NCI-H1048 (cell line): ENCODE measurements at places on chromosomes 11 and 22.

DNA sequence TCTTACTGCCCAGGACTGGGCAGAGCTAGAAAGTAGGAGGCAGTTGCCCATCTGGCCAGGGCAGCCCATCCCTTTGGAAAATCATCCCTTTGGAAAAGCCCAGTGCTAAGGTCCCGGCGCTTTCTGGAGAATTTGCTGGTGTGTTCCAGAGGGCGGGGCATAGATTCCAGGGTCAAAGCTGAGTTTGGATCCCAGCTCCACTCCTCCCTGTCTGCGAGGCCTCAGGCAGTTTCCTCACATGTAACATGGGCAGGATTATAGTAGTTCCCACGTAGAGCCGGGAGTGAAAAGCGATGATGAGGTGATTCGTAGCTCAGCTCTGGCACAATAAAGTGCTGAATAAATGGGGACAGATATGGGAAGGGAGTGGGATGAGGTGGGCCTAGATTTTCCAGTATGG, 31.4 kb upstream of the LRRC10B start:
- DNase-seq, result no peak

DNA sequence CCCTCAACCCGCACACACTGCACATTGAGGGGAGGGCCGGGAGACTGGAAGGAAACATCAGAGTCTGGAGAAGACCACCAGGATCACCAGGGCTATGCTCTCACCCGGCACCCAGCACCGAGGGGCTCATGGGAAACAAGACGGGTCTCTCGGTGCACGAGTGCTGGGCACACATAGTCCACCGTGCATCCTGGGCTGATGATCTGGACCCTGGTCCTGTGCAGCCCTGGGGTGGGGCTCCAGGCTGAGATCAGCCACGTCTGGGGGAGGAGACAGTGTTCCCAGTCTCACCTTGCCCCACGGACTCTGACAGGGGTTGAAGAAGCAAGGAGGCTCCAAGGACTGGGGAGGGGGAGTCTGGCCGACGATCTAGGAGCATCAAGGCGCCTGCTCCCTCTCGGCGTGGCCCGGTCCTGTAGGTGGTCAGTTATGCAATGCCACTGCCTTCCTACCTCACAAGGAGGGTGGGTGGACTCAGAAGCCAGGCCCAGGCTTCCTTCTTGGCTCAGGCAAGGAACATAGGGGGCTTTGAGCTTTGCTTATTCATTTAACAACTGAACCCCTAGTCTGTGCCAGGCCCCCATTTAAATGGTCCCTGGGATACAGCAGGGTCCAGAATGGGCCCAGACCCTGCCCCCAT, 11.4 kb upstream of the CD81 start:
- no peak for DNase-seq

GRCh38 chr11:115624065-115624464, 119.8 kb upstream of the CADM1 start:
- DNase-seq, result no peak

- DNase-seq, result no peak
Observed at GRCh38 chr11:11078344-11079086, 220.7 kb upstream of the ZBED5 start.

DNA sequence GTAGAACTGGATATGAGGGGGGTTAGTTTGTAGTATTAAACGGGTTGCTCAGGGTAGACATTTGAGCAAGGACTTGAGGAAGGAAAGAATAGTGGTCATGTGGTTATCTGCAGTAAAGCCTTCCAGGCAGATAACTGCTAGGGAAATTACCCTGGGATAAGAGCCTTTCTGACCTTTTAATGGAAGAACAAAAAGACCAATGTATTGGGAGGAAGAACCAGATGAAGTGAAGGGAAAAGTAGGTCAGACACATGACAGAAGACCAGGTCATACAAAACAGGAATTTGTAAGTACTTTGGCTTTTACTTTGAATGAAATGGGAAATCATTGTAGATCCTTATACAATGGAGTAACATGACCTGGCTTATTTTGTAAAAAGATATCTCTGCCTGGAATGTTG, 241.9 kb upstream of the CTSC start:
- DNase-seq, result no peak

GRCh38 chr11:8932564-8933180, at the start of gene C11orf16:
TSS of gene C11orf16 (minus strand) at chr11:8932947. CDS start at chr11:8932308, 639 bp downstream.
- DNase-seq, result no peak

DNA sequence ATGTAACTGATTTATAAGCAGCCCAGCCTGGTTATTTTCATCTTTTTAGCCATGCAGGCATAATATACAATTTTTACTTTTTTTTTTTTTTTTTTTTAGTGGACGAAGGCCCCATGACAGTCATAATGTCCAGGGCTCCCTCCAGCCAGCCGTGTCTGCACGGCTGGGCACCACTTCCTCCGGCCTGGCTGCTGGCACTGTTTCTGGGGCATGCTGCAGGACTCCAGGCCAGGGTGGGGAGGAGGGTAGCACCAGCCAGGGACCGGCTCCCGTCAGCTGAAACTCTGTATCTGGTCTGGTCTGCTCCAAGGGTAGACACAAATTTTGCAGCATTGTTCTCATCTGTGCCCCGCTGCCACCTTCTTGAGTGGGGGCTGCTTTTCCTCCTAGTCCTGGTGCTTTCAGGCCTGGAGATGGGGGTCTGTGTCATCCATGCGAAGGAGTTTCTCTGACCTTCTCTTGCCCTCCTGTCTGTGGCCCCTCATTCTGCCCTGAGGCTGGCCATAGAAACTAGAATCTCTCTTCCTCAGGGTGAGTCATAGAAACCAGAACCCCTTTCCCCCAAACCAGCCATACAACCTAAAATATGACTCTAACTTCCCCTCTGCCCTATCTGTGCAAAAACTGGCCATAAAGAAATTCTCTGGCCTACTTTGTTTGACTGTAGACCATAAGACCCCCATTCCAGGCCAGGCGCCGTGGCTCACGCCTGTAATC, 9.2 kb upstream of the RRP7A start:
- no peak for DNase-seq

DNA sequence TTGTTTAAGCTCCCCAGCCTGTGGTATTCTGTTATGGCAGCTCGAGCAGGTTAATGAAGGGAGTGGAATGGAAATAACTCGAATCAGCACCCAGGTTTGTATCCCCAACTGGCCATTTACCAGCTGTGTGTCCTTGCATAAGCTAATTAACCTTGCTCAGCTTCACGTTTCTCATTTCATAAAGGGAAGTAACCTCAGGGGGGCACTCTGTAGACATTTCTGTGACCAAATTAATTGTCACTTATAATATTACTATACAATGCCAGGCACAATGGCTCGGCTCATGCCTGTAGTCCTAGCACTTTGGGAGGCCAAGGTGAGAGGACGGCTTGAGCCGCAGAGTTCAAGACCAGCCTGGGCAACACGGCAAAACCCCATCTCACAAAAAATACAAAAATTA, 13.8 kb downstream of the ADA2 start:
- no peak for DNase-seq

DNA sequence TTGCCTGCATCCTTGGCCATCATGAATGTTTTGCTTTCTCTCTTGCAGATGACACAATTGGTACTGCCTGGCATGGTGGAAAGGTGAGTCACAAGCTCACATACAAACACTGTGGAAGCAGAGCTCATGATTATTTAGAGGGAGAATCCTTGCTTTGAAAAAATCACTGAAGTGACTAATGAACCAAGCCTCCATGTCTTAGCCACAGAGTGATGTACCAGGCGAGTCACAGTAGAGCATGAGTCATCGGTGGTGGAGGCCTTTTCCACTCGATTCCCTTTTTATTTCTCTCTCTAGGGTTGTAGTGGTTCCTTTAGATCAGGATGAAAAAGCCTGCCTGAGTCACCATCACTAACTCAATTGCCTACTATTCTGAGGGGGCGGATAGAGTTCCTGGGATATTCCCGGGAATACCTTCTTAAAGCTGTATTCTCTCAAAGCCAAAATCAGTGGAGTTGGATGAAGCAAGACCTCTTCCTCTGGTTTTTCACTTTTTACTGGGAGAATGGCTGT, 49.6 kb upstream of the ALKBH3 start:
- no peak for DNase-seq

- DNase-seq, result no peak
Observed at GRCh38 chr11:3341298-3341697, 37.6 kb downstream of the ZNF195 start.

DNA sequence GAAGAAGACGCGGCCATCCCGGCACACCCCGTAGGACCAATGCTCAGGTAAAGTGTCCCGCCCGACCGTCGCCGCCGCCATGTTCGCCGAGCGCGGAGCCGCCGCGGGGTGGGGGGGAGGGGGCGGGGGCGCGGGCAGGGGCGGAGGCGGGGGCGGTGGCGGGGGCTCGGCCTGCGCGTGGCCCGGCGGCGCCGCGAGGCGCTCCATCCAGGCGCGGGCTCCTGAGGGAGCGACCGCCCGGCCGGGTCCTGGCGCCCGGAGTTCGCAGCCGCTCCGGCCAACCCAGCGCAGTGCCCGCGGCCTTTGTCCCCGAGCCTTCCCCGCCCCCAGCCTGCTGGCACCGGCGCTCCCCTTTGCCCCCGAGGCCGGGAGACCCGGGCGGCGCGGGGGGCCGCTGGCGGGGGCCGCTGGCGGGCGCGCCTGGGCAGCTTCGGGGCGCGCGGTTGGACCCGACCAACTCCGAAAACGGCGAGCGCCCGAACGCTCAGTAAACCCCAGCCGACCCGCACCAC, at the start of gene PLEKHA7:
Gene PLEKHA7, minus strand, starts transcription at position 94 of the 512 bp plus-strand sequence. Its CDS starts 13 bp downstream, at position 81.
- no peak for DNase-seq

DNA sequence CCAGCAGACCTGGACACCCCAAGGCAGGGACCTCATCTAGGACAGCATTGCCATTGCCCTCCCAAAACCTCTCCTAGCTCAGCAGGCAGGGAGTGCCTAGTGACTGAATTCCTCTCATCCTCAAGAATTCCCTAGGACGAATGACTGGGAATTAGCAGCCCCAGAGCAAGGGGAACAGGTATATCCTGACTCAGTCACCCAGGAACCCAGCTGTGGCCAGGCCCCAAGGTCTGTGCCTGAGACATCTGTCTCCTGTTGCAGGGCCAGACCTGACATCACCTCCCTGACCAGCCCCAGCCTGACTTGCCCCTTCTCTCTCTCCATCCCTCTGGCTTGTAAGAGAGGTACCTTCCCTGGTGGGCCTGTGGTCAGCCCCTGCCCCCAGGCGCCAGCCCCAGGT, 39.0 kb upstream of the SUSD2 start:
- DNase-seq, result no peak

DNA sequence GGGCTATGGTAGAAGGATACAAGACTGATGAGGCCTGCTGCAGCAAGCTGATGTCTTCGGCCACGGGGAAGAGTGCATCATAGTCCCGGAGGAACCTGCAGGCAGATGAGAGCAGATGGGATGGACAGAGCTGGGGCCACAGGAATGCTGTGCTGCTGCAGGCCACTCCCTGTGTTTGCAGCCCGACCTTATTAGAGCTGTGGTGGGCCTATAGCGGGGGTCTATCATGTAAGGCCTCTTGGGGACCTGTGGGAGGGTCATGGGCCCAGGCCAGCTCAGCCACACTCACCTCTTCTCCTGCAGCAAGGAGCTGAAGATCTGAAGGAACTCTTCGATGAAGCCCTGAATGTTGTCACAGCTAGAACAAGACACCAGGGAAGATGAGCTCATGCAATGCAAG, 31.9 kb downstream of the ASCC2 start:
- no peak for DNase-seq

GRCh38 chr22:20787746-20788626, 14.1 kb downstream of the SERPIND1 start:
- no peak for DNase-seq

GRCh38 chr22:44082801-44083200, 58.7 kb downstream of the PARVB start:
- no peak for DNase-seq

DNA sequence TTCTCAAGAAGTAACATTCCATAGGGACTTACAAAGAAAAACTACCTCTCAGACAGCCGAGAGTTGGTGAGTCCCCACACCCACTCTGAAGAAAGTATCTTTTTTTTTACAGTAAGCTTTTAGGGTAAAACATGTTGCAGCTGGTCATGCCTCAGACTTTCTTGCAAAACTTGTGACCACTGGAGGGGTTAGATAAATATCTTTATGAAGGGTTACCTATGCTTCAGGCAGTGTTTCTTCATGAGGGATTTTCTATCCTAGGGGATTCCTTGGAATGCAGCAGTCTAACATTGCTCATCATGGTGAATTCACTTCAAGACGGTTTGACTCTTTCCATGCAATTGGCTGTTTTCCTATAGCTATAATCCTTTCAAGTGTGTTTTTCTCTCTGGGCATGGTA, 20.8 kb upstream of the SNX19 start:
- DNase-seq, result no peak

- DNase-seq, result no peak
Observed at GRCh38 chr11:109729761-109730160, 307.8 kb downstream of the C11orf87 start.

DNA sequence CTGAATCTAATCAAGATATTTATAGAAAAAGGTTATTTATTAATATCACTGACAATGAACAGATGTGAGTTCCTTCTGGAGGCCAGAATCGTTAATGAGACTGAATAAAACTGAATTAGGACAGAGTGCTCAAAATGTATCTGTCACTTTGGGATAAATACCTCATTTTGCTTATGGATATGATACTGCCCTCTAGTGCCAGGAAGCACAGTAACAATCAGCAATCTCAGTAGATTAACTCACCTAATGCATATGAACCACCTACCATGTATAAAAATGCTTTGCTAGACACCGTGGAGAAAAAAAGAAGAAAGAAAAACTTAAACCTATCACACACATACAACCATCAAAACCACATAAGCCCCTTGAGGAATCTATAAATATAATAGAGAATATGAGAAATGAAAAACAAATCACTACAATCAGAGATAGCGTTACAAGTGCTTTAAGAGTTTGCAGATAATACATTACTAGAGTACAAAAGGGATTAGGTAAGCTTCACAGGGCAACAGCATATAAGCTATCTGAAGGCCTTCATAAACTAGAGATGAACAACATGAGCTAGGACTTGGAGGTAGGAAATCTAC, 117.4 kb downstream of the SGSM3 start:
- no peak for DNase-seq

- no peak for DNase-seq
Observed at GRCh38 chr11:9109858-9110731, 18.7 kb upstream of the SCUBE2 start.

- no peak for DNase-seq
Observed at GRCh38 chr11:12114193-12115033, 4.0 kb downstream of the MICAL2 start.

- DNase-seq, result no peak
Observed at GRCh38 chr11:14323118-14323676, 35.8 kb downstream of the RRAS2 start.

DNA sequence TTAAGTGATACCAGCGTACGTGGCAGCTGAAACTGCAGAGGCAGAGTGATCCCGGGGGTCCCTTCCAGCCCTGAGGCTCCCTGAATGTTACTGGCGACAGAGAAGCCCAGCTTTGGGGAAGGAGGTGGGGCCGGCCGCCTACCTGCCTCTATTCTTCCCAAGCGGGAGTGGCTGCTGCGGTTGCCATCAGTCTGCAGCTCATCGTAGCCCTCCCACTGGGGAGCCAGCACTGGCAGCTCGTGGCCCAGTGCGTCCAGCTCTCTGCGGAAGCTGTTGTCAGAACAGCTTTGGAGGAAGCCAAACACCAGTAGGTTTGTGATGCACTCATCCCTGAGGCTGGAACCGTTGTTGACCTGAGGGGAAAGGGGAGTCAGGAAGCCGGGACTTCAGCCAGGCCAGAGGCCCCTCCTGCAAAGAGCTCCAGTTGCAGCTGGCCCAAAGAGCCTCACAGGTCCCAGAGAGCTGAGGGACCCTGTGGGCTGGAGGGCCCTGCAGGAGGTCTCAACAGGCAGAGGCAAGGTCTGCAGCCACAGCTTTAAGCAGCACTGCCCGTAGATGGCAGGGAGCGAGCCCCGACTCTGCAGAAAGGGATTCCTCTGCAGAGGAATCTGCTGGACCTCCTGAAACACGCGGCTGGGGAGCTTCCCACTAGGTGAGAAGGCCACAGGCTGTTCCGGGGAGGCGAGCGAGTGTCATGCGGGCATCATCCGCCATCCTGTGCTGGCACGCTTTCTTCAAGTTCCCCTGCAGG, 30.4 kb downstream of the BID start:
- DNase-seq, result no peak
